Caki2 (cell line): ENCODE measurements at places on chromosomes 16 and 17.

DNA sequence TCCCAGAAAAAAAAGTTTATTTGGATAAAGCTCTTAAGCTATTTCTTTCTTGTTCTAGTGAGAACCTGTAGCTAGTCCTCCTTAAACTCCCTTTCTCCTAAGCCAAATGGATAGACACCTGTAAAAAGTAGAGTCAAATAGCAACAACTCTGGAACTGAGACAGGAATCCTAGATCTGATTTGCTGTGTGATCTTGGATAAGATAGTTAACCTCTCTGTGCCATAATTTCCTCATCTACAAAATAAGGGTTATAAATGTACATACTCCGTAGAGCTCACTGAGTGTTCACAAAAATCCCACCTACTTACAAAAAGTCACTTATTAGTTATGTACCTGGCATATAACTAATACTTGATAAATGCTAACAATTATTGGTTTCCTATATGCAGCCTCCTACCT, 270.3 kb downstream of the ABCC12 start:
- no peak for DNase-seq

DNA sequence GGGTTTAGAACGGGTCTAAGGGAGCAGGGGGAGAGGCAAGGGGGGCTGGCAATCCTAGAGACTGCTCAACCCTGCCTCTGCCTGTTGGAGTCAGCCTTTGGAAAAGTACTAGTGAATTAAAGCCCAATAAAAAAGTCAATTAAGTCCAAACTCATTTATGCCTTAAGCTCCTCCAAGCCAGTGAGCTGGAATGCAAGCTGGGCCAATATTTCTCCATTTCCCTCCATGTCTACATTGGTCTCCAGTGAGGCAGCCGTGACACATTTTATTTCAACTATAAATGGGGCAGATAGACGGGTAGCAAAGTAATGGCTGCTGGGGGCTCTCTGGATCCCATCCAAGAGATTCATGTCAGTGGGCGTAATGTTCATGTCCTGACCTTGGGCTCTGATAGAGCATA, 144.0 kb downstream of the SPACA3 start:
- no peak for DNase-seq

DNA sequence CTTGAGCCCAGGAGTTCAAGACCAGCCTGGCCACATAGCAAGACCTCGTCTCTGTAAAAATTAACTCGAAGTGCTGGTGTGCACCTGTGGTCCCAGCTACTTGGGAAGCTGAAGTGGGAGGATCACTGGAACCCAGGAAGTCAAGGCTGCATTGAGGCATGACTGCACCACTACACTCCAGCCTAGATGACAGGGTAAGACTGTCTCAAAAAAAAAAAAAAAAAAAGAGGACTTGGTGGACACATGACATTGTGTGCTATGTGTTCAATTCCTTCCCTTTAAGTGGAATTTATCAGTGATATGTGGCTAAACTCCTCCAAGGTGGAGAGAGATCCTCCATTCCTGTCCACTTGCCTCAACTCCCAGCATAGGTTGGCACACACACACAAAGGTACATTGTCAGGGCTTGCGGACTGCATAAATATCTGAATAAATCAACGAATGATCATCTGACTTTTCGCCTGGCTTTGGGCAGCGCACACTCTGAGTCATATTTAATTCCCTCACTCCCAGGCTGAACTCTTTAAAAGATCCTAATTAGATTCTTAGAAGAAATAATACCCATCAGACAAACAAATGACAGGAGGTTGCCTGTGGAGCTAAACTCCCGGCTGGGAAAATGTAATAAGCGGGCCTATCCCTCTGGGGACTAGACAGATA, 25.0 kb upstream of the SYT17 start:
- DNase-seq, result no peak

DNA sequence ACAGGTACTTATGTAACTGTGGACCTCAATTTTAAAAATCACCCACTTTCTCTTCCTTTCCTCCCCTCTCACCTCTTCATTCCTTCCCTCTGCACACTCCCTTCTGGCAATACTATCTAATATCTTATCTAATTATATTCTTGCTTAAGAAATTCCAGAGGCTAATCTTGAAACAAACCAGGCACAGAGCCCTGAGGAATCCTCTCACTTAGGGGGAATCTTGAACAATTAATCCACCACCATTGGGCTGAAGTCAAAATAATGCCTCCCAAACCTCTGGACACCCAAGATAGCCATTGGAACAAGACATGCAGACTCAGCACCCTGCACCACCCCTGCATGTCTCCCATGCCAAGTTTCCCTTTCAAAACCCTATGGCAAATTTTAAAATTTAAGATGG, 1.0 kb upstream of the KRTAP4-6 start:
- no peak for DNase-seq

- no peak for DNase-seq
These were observed 19.7 kb downstream of the RBL2 start for GRCh38 chr16:53453928-53454327.

- no peak for DNase-seq
These were observed 39.4 kb upstream of the B4GALNT2 start for GRCh38 chr17:49093131-49093530.

DNA sequence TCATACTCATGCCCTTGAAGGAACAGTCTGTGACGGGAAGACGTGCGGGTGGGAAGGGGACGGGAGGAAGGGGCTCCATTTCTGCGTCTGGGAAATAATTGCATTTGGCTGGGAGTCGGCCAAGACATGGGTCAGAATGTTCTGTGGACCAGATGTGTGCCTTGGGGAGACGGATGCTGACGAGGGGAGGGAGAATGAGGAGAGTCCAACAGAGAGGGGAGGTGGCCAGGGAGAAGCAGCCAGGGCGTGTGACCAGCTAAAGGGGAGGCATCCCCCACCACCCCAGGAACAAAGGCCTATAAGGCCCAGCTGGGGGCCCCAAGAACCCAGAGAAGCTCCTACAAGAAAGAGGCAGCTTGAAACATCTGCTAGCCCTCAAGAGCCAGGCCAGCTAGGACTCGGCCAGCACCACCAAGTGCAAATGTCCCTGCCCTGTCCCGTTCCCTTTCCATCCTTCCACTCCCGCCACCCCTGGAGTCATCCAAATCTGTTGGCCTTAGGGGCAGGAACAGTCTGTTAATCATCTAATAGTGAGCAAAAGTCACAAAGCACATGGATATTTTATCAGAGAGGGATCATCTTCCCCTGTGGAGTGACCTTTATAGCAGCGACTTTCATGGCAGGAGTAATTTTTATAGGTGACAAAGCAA, 42.5 kb upstream of the BCO1 start:
- DNase-seq, result no peak
